Endothelial cell of umbilical vein (primary cell): ENCODE measurements at places on chromosomes 4 and X. TPM values are rescaled to one million over a fixed set of nuclear protein-coding genes. Genes with fewer than 3 reads are reported as not detected.
A peak's percentile ranks its signal among the peaks of the same experiment; 100 is the strongest.

- no peak for DNase-seq
Measured at GRCh38 chr4:169582706-169583105, 29.7 kb downstream of the NEK1 start.

DNA sequence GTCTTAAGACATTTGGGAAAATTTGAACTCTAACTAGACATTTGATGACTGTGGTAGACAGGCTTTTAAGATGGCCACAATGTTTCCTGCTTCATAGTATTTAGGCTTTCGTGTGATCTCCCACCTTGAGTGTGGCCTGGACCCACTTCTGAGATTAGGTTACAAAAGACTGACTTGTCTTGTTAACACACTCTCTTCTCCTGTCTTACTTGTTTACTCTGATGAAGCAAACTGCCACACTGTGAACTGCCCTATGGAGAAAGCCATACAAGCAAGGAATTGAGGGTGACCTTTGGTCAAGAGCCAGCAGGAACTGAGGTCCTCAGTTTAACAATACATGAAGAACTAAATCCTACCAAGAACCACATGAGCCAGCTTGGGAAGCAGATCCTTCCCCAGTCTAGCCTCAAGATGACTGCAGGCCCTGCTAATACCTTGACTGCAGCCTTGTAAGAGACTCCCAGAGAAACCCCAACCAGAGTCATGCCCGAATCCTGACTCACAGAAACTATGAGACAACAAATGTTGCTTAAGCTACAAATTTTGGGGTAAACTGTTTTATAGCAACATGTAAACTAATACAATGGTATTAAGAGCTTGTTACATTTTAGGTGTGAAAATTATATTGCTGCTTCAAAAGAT is 20.3 kb downstream of the UBA6 start:
- no peak for DNase-seq

GRCh38 chrX:10549280-10549679 is 71.1 kb downstream of the MID1 start:
- DNase-seq, result peak; percentile 43

DNA sequence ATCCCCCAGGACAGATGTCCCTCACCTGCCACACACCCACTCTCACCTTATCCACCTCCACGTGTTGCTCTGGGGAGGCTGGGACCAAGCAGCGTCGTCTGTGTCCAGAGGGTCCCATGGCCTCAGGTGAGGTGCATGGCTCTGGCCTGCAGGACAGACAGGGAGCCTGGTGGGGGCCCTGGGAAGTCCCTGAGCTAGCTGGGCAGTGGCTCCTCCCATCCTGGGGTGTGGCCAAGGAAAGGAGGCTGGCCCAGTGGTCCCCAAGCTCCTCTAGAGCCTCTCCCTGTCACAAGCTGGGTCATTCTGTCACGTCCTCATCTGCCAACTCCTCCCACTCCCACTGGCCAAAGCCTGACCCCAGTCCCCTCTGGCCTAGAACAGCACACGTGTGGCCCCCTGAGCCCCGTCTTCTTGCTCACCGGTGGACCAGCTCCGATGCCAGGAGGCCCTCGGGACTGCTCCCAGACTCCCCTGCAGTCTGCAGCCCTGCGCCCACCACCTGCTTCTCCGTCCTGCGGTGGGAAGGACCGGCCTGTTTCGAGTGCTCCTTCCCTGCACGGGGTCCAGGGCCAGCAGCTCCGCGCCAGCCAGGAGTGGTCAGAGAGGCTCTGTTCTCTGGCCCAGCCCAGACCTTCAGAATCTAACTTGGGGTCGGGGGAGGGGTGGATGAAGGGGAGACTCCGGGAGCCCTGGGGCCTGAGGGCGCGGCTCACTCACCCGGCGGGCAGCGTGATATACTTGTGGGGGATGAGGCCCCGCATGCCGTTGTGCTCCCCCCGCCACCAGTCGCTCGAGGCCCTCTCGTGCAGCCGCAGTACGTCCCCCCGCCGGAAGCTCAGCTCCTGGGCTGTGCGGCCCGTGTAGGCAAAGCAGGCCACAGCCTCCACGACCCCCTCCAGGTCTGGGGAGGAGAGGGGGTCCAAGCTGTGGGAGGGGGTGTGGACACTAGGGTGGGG is 4.8 kb downstream of the AVPR2 start:
- no peak for DNase-seq

DNA sequence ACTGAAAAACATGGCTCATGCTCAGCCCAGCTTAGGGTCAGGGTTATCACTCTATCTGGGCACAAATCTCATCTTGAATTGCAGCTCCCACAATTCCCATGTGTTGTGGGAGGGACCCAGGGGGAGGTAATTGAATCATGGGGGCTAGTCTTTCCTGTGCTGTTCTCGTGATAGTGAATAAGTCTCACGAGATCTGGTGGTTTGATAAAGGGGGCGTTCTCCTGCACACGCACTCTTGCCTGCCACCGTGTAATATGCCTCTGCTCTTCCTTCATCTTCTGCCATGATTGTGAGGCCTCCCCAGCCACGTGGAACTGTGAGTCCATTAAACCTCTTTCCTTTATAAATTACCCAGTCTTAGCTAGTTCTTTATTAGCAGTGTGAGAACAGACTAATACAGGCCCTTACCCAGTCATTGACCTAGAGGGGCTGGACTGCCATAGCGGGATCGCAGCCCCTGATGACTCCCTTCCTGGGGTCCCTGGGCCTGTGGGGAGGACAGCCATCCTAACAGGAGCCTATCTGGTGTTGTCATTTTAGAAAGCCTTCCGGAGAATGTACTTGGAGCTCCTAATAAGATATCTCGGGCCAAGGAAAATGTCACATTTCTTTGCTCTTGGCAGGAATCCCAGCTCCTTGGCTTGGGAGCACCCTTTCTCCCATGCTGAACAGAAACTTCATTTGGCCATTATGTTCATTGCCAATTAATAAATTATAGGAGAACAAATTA is 112.6 kb downstream of the PHKA2 start:
- no peak for DNase-seq

GRCh38 chrX:129116676-129117470 is 406.4 kb downstream of the SMARCA1 start:
- no peak for DNase-seq

GRCh38 chr4:41643331-41643730 is 105.2 kb downstream of the PHOX2B start:
- no peak for DNase-seq

- no peak for DNase-seq
Measured at GRCh38 chr4:15489551-15489950, 19.9 kb downstream of the CC2D2A start.

DNA sequence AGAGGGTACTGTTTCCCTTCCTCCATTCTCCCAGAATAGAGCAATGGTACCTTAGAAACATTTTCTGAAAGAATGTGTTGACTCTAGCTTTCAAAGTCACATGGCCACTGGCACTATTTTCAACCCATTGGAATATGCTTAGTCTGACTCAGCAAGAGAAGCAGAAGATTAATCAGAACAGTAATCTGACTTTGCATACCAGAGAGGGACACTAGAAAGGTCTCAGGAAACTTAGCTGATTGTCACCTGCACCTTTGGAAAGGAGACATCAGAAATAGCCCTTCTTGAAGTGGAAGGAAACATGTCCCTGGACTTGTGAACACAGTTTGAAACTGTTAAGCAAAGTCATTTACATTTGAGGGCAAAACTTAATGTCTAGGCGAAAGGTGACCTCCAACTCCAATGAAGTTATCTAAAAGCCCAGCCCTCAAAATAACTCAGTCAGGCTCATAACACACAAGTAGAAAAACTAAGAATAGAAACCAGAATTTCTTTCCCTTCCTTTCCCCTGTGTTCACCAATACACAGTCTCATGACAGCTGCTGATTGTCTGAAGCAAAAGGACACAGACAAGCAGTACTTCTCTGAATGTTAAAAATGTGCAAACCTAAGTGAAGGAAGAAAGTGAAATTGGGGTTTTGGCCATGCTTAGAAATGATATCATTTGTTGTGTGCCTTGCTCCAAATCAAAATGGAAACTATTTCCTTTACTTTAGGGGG is 270.8 kb downstream of the GRIA3 start:
- DNase-seq, result no peak

The FAM47A gene
- not detected in 2 replicates for polyA plus RNA-seq

GRCh38 chr4:127622621-127622920 is 10.2 kb upstream of the INTU start:
- no peak for DNase-seq

GRCh38 chr4:177255359-177255758 is 54.3 kb upstream of the NEIL3 start:
- DNase-seq, result no peak

DNA sequence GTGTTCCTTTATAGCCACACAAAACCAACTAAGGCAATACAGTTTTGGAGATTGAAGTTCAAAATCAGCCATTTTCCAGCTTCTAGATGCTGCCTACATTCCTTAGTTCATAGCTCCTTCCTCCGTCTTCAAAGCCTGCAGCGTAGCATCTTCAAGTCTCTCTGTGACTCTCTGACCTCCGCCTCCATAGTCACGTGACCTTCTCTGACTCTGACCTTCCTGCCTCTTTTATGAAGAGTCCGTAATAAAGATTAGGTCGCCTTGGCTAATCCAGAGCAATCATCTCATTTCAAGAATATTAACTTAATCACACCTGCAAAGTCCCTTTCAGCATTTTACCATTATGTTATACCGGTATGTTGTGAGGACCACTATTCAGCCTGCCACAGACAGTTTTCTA is 60.4 kb downstream of the ZCCHC12 start:
- DNase-seq, result no peak

DNA sequence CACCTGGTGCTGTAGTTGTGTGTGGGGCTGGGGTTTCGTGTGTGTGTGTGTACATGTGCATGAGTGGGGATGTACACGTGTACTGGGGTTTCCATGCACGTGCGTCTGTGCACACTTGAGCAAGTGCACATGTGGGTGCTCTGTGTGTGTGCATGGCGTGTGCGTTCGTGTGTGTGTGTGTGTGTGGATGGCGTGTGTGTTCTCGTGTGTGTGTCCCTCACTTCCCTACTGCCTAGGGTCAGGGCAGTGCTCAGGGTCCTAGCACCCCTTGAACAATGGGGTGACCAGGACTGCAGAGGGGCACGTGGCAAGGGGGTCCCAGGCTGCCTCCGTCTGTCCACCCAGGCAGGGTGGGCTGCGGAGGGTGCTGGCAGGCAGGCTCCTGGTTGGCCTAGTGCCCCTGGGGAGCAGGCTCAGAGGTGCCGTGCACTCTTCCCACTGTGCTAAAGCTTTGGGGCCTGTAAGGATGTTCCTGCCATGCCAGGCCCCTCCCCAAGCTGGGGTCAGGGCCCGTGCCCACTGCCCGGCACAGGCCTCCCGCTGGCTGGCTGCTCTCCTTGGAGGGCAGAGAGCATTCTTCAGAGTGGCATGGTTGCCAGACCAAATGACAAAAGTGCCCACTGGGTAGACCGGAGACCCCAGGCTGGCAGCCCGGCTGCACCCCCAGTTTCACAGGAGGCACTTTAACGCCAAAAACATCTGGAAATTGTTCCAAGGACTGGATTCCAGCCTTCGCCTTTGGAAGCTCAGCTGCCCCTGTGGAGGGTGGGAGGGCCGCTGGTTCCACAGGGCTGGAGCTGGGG is 29.1 kb downstream of the FGFRL1 start:
- DNase-seq, result no peak

The SLC10A3 gene
- polyA plus RNA-seq, result 21.9 and 30.8 TPM in 2 replicates

GRCh38 chrX:20056704-20057103 is 60.0 kb downstream of the MAP7D2 start:
- DNase-seq, result no peak

The CTAG1A gene
- not detected in 2 replicates for polyA plus RNA-seq

DNA sequence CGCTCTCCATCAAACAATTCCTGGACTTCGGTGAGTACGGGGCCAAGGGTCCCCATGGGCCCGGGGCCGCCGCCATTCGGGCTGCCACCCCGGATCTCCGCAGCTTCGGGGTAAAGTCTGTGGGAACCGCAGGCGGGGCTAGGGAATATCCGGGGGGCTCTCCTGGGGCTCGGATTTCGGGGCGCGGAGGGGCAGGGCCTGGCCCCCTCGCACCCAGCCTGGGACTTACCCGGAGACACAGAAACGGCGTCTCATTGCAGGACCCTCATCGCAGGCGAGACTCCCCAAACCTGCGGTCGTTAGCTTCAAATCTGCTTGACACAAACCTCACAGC is 413 bp downstream of the PDK3 start:
- DNase-seq, result no peak

- DNase-seq, result peak; percentile 61
Measured at GRCh38 chr4:126470862-126471261, 1156.1 kb downstream of the FAT4 start.
